ENCODE measurements at places on chromosomes 2 and 18. TPM values are rescaled to one million over a fixed set of nuclear protein-coding genes. Genes with fewer than 3 reads are reported as not detected.

DNA sequence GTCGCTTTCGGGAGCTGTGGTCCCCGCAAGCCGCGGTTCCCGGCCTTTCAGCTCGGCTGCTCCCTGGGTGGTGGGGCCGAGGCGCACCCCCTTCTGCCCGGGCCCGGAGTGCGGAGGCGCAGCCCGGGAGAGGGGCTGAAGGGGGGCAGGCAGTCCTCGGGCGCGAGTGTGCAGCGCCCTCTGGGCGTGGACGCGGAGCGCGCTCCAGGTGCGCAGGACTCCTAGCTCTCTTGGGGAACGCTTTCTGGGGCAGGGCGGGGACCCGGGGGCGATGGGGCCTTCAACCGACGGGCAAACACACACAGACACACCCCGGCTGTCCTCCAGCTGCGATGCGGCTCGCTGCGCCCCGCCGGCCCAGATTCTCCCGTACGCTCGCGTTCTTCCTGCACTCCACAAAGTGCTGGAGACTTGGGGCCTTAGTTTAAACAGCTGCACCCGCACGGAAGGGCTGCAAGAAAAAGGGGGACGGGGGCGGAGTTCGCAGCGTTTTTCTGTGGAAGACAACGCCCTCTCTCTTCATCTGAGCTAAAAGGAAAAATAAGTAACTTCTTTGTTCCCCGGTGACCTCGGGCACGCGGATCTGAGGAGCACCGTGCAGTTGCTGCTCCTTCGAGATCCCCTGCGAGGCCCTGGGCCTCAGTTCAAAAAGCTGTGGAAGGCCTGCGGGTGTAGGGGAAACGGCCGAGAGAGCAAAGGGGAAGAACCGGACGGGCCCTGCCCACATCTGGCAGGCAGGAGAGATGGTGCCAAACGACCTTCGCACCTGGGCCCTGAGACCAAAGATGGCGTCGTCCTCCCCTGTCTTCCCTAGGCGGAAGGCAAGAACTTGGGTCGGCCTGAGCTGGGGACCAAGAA lies 593 bp upstream of the SDC1 start:
- peak; percentile 9 for DNase-seq

GRCh38 chr2:235021752-235022151 lies 69.9 kb downstream of the SH3BP4 start:
- DNase-seq = no peak

- no peak for DNase-seq
These were observed 6.1 kb upstream of the CCDC178 start for GRCh38 chr18:33446604-33447003.

GRCh38 chr18:51070545-51070944 lies 40.5 kb downstream of the SMAD4 start:
- DNase-seq = no peak

DNA sequence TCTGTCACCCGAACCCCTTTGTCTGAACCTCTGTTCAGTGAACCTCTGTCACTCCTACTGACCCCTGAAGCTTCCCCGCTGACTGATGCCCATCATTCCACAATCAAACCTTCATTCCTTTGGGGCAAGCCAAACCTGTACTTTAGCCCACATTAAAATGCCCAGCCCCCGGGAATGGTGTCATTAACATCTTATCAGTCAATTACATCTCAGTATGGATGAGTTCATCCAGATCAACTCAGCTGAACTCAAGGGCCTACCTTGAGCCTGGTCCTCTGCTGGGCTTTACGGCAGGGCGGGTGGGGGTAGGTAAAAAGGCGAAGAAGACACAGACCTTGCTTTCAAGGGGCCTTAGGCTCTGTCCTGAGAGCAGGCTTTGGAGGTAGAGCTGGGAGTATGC lies 154.4 kb upstream of the SMAD2 start:
- no peak for DNase-seq

- no peak for DNase-seq
These were observed 43.6 kb upstream of the MAP2 start for GRCh38 chr2:209380293-209380692.

GRCh38 chr2:128282246-128282975 lies 36.3 kb downstream of the HS6ST1 start:
- DNase-seq = no peak

The NEURL3 gene
- total RNA-seq = not detected

The CNGA3 gene
- total RNA-seq = 0.44 TPM

The DUSP19 gene
- total RNA-seq = 1.0 TPM

The HOXD10 gene
- total RNA-seq = 0.22 TPM

Measured in esophagus squamous epithelium (tissue), 5 donors.